ENCODE measurements at places on chromosomes 3 and 15.

DNA sequence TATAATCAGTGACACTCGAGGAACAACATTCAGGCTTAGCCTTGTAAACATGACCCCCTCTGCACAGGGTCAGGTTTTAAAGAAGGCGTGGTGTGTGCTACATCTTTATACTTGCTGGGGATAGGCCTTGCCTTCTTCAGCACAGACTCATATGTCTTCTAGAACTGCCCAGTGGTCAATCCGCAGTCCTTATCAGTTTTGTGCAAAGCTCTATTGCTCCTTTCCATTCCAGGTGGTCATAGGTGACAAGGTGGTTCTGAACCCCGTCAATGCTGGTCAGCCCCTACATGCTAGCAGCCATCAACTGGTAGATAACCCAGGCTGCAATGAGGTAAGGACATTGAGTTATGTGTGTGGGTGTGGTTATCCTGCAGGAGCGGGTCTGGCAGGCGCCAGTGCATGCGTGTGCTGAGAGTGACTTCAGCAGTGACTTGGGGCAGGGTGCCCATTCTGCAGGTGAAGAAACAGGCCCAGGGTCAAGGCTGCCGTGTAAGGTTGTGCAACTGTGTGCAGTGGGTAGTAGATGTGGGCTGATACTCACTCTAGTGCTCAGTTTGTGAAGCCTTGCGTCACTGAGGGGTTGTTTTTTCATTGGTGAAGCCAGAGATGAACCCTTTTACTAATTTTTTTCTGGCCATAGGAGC, 150.9 kb downstream of the ITPR1 start:
- no peak for DNase-seq

DNA sequence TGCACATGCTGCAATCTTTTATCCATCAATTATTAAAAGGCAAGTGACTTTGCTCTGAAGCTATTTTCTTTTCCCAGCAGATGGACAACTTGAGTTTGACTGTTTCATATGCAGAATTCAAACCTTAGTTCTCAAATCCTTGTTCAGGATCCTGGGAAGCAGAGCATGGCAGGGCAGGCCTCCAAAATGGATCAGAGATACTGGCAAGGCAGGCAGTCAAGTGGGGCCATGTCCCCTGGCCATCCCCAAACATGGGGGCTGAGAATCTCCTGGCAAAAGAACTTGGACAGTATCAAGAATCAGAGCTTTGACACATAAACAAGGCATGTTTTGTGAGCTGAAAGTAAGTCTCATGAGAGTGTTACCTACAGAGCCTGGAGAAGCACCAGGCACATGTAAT, 122.9 kb upstream of the CTNNB1 start:
- DNase-seq, result no peak

DNA sequence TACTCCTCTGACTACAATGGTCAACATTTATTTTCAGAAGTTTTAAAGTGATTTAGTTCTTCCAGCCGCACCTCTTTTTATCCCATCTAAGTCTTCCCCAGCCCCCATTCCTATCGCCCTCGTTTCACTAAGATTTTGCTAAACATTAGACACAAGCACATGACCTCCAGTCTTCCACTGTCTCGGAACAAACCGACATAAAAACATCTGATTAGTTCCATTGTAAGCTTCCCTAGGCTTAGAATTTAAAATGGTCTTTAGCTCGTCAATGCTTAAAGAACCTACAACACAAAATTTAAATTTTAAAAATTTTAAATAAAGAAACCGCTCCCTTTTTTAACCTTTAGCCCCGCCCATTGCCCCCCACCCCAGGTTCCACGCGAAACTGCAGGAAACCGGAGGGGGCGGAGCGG, 284 bp upstream of the TSC22D2 start:
- no peak for DNase-seq

- DNase-seq, result no peak
Measured at GRCh38 chr3:9398700-9399336, 1.4 kb downstream of the SETD5 start.

GRCh38 chr15:90859234-90860131, 8.9 kb upstream of the FURIN start:
- DNase-seq, result no peak

DNA sequence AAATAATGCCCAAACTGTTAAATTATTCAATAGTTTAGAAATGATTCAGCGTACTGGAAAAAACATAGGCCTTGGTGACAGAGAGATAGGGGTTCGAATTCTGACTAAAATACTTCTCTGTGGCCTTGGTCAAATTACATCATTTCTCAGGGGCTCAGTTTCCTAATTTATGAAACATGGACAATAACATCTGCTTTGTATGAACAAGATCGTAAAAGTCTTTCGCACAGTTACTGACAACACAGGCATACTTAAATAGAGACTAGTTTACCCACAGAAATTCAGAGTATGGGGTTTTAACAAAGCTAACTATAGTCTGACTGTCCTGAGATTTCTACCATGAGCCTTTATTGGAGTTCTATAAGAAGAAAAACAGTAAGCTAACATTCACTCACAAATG, 440.4 kb downstream of the FHIT start:
- DNase-seq, result no peak

Data from nephron progenitor cell (in vitro differentiated cells).